Right atrium auricular region (tissue), 2 donors: ENCODE measurements at places on chromosomes 4 and X.
A peak's percentile ranks its signal among the peaks of the same experiment; 100 is the strongest.

GRCh38 chrX:13126775-13127174 is 82.4 kb upstream of the FAM9C start:
- DNase-seq: no peak

DNA sequence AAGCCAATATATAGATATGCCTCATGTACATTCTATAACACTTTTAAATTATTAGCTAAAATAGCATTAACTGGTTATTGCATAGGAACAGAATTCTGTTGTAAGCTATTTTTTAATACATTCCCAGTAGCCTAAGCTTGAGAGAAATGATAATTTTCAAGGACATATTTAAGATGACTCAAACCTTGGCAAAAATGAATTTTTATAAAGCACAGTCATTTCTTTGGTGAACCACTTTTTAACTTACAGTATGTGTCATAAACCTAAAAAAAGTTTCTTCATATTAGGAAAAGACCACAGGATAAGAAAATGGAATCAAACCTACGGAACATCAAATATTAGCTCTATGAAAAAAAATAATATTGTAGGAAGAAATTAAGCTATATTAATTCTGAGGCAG is 986.3 kb downstream of the STIM2 start:
- no peak for DNase-seq

DNA sequence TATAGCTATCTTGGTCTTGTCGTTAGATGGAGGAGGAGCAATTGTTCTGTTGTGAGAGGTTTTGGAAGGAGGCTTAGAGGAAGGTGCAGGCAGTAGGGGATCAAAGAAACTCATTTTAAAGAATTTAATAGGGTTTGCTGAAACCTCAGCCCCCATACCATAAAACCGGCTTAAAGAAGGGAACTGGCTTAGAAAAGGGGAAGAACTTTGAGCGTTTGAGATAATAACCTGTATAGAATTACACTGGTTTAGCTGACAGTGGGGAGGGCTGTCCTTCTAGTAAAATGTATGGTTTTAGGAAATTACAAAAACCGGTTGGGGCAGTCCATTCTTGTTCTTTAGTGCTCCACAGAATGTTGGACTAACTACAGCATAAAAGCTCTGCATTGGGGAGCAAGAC is 128.1 kb downstream of the KDM6A start:
- DNase-seq: no peak

DNA sequence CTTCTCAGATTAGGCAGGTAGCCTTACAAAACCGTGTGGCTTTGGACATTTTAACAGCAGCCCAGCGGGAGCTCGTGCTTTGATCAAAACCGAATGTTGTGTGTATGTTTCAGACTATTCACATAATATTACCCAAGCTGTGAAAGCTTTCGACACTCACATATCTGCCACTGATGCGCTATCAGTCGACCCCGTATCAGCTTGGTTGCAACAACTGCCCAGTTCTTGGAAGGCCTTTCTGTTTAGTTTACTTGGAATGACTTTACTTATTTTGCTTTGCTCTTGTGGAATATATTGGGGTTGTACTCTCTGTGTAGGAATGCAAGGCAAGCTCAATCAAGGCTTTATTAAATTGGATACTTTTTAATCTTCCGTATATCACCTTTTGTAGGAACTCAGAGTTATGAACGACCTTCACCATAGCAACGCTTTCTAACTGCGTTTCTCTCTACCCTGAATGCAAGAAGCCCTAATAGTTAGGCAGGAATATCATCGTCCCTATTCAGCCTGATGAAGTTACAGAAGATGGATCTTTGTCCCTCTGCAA is 107.5 kb downstream of the GLUD2 start:
- no peak for DNase-seq

DNA sequence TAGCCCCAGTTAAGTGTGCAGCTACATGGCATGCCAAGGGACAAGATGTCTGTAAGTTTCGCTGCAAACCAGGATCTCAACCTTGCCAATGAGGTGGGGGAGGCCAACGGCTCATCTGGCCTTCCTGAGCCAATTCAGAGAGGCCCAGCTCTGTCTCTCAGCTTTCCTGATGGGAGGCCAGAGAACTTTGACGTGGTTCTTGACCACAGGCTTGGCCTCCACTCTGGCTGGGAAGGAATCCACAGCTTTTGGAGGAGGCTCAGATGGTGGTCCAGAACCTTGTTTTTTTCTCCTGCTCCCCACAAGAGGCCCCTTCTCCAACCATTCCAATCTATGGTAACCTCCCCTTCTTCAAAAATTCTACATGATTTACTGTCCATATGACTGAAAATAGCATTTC is 9.8 kb downstream of the CAPN6 start:
- no peak for DNase-seq

DNA sequence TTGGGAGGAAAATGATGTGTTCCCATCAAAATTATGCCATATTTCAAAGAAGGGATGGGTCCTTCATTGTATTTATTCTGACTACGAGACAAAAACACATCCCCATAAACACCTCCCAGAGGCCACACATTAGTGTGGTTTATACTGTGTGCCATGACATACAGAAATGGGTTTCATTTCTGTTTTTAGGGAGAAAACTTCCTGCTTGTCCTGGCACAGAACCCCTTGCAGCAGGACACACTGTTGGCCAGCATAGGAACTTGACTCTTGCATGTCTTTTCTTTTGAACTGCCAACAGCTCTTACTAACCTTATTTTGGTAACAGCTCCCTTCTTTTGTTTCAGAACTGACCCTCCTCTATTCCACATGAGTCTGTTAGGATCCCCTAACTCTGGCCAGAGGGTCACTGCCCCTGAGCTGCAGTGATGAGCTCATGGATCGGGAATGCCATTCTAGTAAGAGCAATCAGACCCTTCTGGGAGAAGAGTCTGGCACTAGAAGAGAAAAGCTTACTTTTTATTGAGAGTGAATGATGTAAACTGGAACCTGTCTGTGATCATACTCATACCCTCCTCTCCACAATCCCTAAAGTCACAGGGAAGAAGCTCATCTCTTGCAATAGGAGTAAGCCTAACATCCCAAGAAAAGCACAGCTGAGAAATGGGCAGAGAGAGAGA is 86.4 kb downstream of the SMIM20 start:
- peak; percentile 36 for DNase-seq

GRCh38 chrX:136328933-136329332 is 28.2 kb downstream of the ADGRG4 start:
- no peak for DNase-seq

- peak; percentile 56 for DNase-seq
Measured at GRCh38 chr4:2258091-2259035, 3.5 kb downstream of the MXD4 start.

DNA sequence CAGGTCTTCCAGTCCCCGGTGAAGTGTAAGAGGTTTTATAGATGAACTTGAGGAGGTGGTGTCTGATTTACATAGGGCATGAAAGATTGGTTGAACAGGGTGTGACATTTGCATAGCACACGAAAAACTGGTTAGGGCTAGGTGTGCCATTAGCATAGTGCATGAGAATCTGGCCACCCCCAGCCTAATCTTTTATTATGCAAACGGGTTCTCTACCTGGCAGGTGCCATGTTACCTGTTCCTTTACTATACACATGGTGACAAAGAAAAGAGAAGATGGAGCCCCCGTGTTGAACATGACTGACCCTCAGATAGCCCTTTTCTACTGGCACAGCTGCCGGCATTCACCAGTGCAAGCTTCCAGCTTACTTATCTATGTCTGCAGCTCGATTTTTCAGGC is 71.0 kb downstream of the UCHL1 start:
- DNase-seq: no peak

- no peak for DNase-seq
Measured at GRCh38 chr4:141240671-141241070, 20.0 kb downstream of the ZNF330 start.

DNA sequence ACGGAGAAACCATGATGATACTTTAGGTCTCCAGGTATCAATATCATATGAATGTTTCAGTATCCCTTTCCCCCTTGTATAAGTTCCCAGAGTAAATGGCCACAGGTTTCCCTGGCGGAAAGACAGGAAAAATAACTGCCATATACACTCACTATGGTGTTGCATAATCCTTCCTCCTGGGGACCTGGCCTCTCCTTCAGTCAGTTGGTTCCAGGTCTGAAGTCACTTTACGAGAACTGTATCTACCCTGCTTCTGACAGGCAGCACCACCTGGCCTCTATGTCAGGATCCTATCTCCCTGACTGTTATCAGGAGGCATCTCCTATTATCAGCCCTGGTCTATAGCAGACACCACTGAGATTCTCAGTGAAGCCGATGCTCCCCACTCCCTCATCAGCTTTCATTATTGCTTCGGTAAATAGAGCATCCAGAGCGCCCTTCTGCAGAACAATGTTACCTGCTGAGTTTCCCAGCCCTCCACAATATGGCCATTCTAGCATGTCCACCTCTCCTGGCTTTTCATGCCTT is 22.6 kb downstream of the HAUS3 start:
- no peak for DNase-seq

GRCh38 chrX:12494400-12495138 is 296.6 kb upstream of the PRPS2 start:
- no peak for DNase-seq
